ENCODE measurements at places on chromosomes 5 and 9.

GRCh38 chr5:133882846-133883245 lies 85.6 kb downstream of the C5orf15 start:
- DNase-seq, result no peak

DNA sequence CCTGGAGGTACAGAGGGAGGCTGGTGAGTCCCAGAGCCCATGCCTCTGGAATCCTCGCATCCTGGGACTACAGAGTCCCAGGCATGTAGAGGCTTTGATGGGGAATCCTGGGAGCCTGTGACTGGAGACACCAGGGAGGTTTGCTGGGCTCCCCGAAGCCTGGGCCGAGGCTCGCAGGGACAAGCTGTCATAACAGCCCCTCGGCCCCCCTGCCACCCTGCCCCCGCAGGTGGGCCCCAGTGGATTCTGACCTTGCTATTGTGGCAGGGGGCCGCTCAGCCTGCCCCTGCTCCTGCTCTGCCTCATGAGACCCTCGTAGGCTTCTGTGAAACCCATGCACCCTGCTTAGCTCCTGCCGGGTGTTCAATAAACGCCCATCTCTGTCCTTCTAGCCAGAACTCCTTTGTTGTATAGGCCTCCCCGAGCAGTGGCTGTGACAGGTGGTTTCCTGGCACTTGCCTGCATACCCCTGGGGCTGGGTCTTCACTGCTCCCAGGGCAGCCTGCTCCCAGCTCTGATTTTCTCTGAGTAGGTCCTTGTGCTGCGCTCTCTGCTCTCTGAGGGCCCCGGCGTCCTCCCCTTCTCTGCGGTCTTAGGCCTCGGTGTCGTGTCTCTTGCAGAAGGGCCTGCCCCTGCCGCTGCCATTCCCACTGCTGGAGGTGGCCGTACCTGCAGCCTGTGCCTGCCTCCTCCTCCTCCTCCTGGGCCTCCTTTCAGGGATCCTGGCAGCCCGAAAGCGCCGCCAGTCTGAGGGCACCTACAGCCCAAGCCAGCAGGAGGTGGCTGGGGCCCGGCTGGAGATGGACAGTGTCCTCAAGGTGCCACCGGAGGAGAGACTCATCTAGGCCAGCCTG lies 20.4 kb downstream of the CRB2 start:
- DNase-seq, result peak; percentile 36

- no peak for DNase-seq
These were observed 345.7 kb upstream of the SLC30A5 start for GRCh38 chr5:68748101-68748500.

DNA sequence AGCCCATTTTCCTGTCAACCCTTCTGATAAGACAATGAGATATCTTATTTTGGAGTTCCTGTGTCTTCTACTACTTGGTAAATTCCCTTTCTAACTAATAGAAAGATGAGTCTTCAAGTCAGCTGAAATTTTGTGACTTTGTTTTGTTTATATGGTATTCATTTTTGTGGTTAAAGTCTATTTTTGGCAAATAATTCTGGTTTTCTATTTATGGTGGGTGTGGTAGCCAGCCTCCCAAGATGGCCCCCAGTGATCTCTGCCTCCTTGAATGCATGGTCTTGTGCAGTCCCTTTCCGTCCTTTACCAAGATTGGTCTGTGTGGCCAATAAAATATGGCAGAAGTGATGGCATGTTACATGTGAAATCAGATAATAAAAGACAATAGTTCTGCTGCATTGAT lies 91.5 kb downstream of the NR3C1 start:
- no peak for DNase-seq

DNA sequence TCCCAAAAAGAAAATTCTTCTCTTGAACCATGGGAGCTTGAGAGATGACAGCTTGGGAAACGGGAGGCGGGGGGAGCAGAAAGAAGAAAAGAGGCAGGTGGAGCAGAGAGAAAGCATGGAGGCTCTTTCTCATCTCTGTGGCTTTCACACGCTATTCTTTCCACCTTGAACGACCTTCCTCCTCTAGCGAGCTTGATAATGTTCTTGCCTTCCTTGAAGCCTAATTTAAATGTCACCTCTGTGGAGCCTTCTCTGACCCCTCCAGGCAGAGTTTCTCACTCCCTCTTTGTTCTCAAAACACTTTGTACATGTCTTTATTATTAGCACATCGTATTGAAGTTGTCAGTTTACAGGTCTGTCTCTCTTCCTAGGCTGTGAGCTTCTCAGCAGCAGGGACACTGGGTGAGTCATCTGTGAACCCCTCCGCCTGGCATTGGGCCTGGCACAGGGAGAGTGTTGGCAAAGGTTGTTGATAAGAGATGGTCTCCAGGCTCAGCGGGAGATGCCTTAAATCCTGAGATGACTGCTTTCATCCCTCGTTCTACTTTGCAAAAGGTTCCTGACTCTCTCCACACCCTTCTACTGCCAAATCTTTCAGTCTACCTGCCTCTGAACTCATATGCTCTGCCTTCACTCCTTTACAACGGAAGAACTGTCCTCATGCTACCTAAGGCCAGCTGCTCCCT lies 14.1 kb upstream of the STRBP start:
- DNase-seq, result no peak

GRCh38 chr9:114343471-114344187 lies 14.0 kb downstream of the ORM2 start:
- DNase-seq, result no peak

DNA sequence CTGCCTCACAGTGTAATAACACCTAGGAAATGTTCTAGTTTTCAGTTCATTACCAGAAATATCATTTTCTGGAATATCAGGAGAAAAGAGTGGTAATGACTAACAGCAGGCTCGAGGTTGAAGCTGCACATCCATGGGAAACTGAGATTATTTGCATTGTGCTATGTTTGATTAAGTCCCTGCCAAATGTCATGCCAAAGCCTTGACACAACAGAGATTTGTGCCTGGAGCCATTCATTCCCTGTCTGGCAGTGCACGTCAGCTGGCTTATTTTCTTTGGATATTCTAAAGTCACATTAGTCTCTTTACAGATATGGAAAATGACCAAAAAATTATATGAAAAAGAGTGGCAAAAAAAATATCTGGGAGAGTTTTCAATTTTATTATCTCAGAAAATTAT lies 848.0 kb downstream of the PTPRD start:
- no peak for DNase-seq

DNA sequence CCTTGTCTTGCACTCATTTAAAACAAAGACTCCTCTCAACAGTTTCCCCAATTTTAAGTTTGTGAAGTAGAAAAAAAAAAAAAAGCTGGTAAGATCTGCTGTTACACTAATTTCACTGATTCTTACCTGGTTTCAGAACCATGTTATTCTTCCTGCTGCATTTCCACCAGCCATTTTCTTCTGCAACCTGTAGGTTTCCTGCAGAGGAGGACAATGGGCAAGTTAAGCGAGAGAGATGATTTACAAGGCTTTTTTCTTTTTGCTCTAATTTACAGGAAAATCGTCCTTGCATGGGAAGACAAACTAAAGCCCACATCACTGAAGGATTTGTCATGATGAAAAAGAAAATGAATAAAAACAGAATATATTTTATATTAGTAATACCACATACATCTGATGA lies 86.0 kb upstream of the SMARCA2 start:
- no peak for DNase-seq

GRCh38 chr9:33300546-33300945 lies 10.2 kb downstream of the NFX1 start:
- no peak for DNase-seq

GRCh38 chr9:92482329-92482728 lies at the start of gene ASPN:
ASPN (minus strand) TSS chr9:92482506.
- no peak for DNase-seq

GRCh38 chr5:136364307-136364706 lies 1.0 kb downstream of the TRPC7 start:
- DNase-seq, result no peak

DNA sequence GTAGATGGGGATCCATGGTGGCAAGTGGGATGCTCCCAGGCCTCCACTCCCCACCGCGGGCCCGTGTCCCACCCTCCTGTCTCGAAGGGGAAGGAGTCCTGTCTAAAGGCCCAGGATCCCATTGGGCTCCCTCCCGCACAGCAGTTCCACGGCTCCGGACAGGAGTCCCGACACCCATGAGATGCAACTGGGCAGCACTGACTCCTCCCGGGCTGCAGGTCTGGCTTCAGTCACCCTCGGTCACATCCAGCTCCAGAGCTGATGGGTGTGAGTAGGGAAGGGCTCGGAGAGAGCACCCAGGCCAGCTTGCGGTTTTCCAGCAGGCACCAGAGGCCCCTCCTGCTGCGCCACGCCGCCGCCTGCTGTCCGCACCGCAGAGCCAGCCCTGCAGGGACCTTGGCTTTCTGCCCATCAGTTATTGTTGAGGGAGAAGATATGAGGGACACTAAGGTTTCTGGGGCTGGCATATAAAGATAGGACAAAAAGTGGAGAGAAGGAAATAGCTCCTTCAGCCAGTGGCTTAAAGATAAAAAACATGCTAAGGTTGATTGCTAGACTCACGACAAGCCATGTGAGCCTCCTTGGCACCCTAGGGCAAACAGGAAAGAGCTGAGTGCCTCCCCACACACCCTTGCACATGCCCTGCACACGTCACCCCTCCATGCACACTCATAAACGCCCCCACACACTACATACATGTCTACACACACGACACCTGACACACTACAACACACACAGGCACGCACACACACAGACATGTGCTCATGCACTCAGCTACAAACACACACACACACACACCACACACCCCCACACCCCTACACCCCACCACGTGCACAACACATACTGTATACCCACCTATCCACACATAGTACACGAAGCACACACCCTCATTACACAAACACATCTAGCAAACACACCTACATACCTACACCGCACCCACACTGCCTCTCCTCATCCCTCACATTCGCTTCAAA lies 79.0 kb downstream of the AK8 start:
- DNase-seq, result peak; percentile 75

DNA sequence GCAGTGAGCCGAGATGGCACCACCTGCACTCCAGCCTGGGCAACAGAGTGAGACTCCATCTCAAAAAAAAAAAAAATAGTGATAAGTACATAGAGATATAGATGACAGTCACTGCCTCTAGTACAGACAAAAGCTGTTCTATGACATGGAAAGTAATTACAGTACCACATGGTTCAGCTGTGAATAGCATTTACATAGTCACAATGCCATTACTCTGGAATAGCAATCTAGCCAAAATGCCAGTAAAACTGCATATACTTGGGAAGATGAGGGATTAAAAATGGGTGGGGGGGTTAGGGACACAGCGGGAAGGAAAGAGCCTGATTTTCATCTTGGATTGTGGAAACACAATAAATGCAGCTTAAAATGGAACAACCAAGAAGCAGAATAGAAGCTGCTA lies 39.4 kb upstream of the CNOT6 start:
- DNase-seq, result no peak

- peak; percentile 62 for DNase-seq
These were observed 449 bp upstream of the PCSK5 start for GRCh38 chr9:75889977-75890471.

DNA sequence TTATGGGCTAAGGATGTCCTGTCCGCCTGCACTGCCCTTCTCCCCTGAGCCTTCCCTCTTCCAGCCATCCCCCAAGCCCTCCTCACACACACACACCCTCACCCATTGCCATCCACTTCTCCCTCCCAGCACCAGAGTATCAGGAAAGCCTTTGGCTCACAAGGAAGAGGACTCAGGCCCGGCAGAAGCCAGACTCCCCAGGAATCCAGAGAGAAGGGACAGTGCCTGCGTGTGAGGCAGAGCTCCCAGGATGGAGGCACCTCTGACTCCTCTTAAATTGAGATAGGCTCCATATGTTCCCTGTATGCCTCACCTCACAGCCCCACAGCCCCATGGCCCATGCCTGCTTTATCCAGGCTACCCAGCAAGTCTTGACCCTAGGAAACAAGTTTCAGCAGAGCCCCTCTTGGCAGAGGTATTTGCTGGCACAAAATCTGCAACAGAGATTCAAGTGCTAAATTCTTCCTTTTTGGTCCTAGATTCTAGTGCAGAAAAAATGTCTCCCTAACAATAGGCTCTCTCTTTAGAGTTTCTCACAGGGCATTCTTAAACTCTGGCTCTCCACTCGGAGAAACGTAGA lies 761 bp downstream of the IL17B start:
- DNase-seq, result no peak

DNA sequence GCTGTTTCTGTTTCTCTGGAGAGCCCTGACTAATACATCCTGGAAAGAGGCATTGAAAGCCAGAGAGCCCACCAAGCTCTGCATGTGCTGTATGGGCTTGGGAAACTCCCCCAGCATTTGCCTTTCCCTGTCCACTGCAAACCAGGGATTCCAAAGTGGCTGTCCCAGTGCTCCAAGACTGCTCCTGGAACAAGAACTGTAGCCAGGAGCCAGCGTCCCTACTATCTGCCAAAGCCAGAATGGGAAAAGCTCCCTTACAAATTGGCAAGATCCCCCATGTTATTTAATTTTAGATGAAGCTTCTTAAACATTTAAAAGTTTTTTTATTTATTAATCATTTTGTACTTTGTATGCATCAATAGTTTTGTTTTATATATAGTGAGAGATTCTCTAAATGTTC lies 263.2 kb downstream of the GABRB2 start:
- DNase-seq, result no peak

- DNase-seq, result no peak
These were observed 485.1 kb upstream of the PAPPA start for GRCh38 chr9:115668521-115668920.

- no peak for DNase-seq
These were observed 36.4 kb downstream of the SREK1 start for GRCh38 chr5:66180282-66181155.

GRCh38 chr9:126508171-126508591 lies 105.5 kb upstream of the LMX1B start:
- DNase-seq, result no peak

- no peak for DNase-seq
These were observed 39.0 kb downstream of the FAM240B start for GRCh38 chr9:38680837-38681445.

- no peak for DNase-seq
These were observed 31.0 kb downstream of the PSMB7 start for GRCh38 chr9:124384210-124384609.

GRCh38 chr5:64746446-64746845 lies 22.0 kb downstream of the SREK1IP1 start:
- no peak for DNase-seq

GRCh38 chr9:96599298-96599697 lies 20.3 kb downstream of the CDC14B start:
- DNase-seq, result no peak

- no peak for DNase-seq
These were observed 67.3 kb upstream of the ZFR start for GRCh38 chr5:32511776-32512374.

- no peak for DNase-seq
These were observed 25.1 kb downstream of the PAPPA start for GRCh38 chr9:116178481-116179211.

- no peak for DNase-seq
These were observed 113.0 kb downstream of the APBA1 start for GRCh38 chr9:69559126-69559525.

- DNase-seq, result no peak
These were observed 72.5 kb downstream of the PLAC8L1 start for GRCh38 chr5:146032911-146033310.

- no peak for DNase-seq
These were observed 25.9 kb upstream of the SUB1 start for GRCh38 chr5:32559411-32559810.

GRCh38 chr5:126450346-126450745 lies 27.1 kb downstream of the GRAMD2B start:
- no peak for DNase-seq
